ENCODE measurements at places on chromosomes 12 and 14.

- no peak for DNase-seq
Observed at GRCh38 chr12:28780096-28780495, 369.0 kb upstream of the FAR2 start.

- no peak for DNase-seq
Observed at GRCh38 chr14:66074537-66074936, 411.6 kb upstream of the CCDC196 start.

DNA sequence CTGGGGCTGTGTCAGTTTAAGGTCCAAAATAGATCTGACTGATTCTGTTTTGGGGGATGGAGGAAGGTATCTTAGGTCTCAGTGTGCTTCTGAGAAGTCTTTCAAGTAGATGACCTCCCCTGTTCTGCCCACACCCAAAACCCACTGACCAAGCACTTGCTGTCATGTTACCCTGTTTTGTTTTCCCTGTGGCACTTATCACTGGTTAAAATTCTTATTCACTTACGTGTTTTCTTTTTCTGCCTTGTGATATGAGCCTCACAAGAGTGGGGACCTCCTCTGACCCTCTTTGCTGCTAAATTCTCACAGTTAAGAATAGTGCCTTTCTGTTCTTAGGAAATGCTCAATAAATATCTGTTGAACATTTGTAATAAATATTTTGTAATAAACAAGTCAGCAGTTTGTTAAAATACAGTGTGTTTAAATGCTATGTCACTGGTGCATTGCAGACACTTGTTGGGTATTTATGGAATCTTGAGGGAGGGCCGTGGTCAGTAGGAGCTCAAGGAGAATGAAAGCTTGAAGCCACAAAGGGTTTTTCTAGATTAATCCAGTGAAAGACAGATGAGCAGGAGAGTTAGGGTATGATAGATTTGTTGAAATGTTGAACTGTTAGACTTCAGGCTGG, 20.9 kb downstream of the PLEKHA5 start:
- DNase-seq: peak; percentile 34

DNA sequence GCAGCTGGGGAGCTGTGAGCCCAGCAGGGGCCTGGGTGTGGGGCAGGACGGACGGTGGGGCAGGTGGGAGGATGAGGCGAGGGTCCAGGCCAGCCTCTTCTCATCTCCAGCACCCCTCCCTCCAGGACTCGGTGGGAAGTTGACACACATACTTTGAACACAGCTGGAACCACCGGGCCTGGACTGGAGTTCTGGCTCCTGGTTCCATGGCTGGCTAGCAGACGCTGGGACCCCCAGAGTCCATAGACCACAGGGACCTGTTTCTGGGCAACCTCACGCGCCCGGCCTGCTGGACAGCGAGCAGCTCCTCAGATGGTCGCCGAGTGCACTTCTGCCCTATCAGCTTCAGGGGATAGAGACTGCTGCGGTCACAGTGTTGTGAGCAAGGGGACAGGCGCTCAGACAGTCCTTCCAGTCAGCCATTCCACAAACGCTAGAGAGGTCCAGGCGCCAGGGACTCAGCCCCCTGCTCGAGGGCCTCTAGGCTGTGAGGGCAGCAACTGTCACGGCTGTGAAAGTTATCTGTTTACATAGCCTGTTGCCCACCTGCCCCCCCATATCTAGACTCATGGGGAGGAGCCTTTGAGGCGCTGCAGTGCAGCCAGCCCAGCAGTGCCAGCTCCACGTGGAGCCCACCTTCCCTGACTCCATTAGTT, 25.2 kb downstream of the TCHP start:
- DNase-seq: no peak

DNA sequence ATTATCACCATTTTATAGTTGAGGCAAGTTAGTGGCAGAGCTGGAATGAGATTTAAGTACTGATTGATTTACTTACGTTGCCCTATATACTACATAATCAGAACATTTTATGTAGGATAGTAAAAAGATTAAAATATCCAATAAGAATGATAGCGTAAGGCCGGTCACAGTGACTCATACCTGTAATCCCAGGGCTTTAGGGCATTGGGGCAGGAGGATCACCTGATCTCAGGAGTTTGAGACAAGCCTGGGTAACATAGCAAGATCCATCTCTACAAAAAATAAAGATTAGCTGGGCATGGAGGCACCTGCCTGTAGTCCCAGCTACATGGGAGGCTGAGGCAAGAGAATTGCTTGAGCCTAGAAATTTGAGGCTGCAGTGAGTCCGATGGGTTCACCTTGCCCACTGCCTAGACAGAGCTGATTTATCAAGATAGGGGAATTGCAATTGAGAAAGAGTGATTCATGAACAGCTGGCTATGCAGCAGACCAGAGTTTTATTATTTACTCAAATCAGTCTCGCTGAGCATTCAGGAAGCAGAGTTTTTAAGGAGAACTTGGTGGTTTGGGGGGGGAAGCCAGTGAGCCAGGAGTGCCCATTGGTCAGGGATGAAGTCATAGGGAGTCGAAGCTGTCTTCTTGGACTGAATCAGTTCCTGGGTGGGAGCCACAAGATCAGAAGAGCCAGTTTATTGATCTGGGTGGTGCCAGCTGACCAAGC, 24.7 kb upstream of the SGPP1 start:
- no peak for DNase-seq

- no peak for DNase-seq
Observed at GRCh38 chr14:33782923-33783322, 168.0 kb downstream of the EGLN3 start.

DNA sequence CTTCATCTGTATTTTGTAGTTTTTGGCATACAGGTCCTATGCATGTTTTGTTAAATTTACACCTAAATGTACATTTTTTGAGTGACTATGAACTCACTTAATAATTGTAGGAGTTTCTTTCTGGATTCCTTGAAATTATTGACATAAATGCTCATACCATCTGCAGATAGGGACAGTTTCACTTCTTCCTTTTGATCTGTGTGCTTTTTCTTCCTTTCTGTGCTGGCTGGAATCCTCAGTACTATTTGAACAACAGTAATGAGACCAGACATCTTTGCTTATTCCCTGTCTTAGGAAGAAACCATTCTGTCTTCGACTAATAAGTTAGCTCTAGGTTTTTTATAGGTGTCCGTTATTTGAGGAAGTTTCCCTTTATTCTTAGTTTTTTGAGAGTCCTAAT, 110.3 kb downstream of the ADGRD1 start:
- no peak for DNase-seq

GRCh38 chr12:49415521-49415970, 48.3 kb downstream of the SPATS2 start:
- no peak for DNase-seq

DNA sequence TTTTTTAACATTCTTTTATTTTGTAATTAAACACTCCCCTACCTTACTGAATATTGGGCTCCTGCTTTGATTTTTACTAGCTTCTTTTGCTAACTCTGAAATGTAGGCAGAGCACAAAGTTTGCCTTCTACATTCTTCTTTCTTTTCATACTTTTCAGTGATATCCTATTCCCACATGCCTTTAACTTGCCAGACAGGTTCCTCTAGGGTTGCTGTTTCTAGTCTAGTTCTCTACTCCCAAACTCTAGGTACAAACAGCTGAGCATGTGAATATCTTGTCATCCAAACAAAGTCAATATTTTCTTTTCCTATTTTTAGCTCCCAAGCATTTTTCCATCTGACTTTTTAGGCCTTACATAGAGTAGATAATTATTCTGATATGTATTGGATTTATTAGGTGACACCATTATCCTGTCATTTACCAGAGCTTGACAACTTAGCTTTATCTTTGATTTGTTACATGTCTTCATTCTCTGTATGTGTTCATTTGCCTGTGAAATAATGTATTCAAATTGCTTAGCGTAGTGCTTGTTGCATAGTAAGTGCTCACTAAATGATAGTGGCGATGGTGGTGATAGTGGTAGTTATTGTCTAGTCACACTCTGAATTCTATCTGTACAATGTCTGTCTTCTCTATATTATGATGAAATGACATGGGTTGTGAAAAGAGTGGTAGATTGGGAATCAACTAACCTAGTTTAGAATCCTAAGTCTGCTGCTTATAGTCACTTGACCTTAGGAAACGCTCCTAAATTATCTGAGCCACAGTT, 73.6 kb upstream of the DNM1L start:
- DNase-seq: no peak

DNA sequence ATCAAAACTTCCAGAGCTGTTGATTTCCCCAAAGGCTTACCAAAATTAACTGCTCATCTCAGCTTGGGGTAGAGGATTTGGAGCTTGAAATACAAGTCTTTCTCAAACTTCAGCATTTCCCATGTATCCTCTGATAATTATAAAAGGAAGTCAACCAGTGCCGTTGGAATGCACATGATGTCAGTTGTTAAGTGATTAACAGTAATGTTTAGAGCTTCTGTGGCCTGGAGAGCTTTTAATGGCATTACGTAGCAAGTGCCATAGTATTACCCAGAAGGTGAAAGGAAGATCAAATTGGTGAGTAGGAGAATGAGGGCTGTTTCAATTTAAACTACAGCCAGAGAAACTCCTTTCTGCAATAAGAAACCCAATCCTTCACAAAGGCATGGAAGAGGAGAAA, 62.5 kb upstream of the PTPRR start:
- no peak for DNase-seq

DNA sequence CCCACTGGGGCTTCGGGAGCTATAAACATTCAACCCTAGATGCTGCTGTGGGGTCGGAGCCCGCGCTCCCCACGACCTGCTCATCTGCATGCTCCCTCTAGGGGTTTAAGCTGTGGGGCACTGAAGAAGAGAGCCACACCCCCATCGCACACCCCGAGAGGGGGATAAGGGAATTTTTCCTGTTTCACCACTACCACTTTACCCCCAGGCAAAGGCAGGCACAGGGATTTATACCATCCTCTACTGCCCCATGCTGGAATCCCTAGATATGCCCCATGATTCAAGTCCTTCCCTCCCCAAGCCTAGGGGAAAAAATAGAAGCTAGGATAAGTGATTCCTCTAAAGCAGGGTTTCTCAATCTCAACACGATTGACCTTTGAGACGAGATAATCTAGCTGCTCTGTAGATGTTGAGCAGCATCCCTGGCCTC, 59.9 kb upstream of the CCDC60 start:
- DNase-seq: no peak

GRCh38 chr12:18206198-18206597, 55.1 kb upstream of the PIK3C2G start:
- no peak for DNase-seq

DNA sequence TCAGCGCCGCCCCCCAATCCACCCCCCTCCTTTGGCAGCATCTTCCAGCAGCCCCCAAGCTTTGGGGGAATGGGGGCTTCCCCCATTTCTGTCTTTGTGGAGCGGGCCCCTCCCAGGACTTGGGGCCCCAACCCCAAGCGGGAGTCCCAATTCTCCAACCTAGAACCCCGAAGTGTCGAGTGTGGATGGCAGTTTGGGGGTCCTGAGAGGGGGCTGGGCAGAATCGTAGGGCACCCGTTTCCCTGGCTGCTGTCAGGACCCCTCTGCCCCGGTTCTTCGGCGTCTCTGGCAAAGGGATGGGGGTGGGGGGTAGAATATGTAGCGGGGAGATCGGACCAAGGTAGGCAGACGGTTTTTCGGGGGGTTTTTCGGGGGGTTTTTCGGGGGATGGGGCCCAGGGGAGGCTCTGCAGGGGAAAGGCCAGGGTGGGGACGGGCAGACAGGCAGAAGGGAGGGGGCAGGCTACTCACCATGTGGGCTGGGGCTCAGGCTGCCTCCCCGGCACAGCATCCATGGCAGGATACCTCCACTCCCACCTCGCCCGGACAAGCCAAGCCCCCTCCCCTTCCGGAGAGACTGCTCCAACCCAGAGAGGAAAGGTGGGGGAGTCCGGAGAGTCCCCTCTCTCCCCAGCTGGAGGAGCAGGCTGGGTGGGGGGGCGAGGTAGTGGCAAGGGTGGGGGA, 739 bp downstream of the JPH4 start:
- no peak for DNase-seq

DNA sequence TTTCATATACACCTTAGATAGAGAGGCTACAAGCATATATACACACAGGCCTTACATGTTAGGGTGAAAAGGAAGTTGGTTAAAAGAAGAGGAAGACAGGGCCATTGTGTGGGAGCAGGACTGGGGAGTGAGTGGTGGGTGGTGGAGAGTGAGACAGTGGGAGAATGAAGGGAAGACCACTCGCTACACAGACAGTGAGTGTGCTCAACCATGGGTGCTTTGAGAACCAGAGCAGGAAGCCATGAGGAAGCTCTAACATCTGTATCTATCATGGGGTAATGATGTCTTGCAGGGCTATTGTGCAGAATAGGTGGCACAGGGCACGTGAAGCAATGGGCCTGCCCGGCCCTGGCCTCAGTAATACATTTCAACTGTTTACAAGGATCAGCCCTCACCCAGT, 11.4 kb upstream of the KRT74 start:
- DNase-seq: no peak

GRCh38 chr12:52024845-52025230, 18.1 kb downstream of the TAMALIN start:
- no peak for DNase-seq

GRCh38 chr14:24435998-24436354, 6.2 kb downstream of the KHNYN start:
- DNase-seq: no peak

GRCh38 chr12:88509347-88509746, 70.9 kb downstream of the KITLG start:
- DNase-seq: no peak

- peak; percentile 69 for DNase-seq
Observed at GRCh38 chr14:92254786-92255185, 68.2 kb upstream of the SLC24A4 start.

DNA sequence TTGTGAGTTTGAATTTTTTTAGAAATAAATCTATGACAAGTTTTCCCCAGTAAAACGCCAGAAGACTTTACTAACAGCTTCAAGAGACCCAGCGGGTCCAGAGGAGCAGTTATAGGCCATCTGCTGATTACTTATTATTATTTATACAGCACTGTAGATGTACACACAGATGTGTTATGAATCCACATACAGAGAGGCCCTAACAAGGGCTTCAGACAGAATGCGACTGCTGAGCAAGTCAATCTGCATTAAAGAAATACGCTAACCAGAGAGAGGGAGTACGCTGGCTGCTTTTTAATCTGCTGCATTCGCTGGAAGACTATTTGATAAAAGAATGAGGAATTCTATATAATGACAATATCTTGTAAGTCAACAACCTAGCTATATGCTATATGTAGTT, 32.5 kb downstream of the ATF7 start:
- DNase-seq: no peak

DNA sequence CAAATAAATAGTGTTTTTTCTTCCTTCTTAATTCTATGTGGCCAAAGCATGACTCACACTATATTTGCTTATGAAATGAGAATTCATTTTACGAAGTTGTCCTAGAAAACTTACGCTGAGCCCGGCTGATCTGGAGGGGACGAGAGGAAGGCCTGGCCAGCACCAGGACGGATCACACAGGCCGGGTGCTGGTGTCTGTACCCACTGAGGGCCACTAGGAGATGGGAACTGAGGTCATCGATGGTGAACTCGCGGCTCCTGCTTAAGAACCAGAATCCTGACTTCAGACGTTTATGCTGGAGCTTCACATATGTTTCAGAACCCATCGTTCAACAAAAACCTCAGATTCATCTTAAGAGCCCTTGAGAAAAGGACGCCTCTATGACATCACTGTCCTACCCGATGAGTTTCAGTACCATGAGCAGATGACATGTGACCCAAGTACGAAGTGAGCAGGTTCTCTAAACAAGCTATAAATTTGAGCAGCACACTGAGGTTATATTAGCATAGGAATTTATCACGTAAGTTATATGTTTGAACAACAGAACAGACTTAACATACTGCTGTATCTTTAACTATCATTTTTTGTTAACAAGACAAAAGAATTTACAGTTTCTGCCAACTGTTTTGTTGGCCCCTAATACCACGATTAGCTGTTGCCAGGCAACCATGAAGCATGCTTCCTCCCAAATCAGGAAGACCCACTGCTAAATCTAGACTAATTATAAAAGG, 111.9 kb downstream of the FOXN3 start:
- DNase-seq: no peak

- no peak for DNase-seq
Observed at GRCh38 chr12:115799610-115800009, 477.9 kb downstream of the MED13L start.
